Neural progenitor cell (in vitro differentiated cells): ENCODE measurements at places on chromosomes 1 and 21. TPM values are rescaled to one million over a fixed set of nuclear protein-coding genes. Genes with fewer than 3 reads are reported as not detected.

DNA sequence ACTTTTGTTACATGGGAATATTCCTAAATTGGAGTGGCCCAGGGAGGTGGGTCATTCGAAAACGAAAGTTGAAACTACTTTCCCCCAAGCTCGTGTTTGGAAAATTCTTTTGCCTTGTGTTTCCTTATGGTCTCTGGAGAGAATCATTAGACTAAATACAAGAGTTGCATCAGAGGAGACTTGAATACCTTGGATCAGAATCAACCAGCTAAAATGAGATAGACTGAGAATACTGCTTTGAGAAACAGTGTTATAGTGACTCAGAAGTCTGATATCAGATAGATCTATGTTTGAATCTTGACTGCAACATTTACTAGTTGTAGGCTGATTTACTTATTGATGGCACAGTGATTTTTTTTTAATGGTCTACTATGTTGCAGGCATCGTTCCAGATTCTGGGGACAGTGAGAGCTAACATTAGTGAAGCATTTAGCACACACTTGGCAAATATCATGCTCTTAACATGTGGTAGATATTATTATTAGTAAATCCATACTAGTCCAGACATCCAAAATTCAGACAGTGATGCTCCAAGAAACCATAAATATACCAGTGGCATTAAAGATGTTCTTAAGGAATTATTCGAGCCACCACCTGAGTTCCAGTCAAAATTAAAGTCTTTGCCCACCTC lies 12.9 kb upstream of the ACTN2 start:
- DNase-seq, result no peak
- H3K4me1 ChIP-seq, result no peaks in the 10 kb centered on the region
- H3K27ac ChIP-seq, result no peak overlapping the region
- H3K4me3 ChIP-seq, result no peak overlapping the region

The ACBD3 gene
- 23.4 and 32.3 TPM in 2 replicates for total RNA-seq

DNA sequence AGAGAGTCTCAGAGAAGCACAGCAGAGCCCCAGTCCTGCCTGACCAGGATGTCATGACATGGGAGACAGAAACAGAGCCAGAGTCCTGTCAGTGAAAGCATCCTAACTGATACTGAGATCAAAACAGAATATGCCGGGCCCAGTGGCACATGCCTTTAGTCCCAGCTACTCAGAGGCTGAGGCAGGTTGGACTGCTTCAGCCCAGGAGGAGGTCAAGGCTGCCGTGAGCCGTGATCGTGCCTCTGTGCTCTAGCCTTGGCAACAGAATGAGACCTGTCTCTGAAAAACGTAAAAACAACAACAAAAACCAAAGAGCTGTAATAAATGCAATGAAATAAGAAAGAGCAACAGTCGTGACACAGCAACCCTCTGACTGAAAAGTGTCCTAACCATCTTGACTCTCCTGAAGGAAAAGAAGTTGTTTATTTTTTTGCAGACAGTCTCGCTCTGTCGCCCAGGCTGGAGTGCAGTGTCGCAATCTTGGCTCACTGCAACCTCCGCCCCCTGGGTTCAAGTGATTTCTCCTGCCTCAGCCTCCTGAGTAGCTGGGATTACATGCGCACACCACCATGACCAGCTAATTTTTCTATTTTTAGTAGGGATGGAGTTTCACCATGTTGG lies 189.2 kb downstream of the SLC45A1 start:
- no peaks in the 10 kb centered on the region for H3K27me3 ChIP-seq
- H3K4me3 ChIP-seq, result no peak overlapping the region
- H3K27ac ChIP-seq, result no peak overlapping the region

- no peaks in the 10 kb centered on the region for H3K27me3 ChIP-seq
- no peak overlapping the region for H3K4me3 ChIP-seq
- H3K27ac ChIP-seq, result no peak overlapping the region
- no peaks in the 10 kb centered on the region for H3K36me3 ChIP-seq
These were observed 42.1 kb downstream of the KIF1B start for GRCh38 chr1:10252508-10252907.

The SH3BGR gene
- 7.5 and 12.2 TPM in 2 replicates for total RNA-seq

The CLCC1 gene
- total RNA-seq, result 19.8 and 23.3 TPM in 2 replicates

DNA sequence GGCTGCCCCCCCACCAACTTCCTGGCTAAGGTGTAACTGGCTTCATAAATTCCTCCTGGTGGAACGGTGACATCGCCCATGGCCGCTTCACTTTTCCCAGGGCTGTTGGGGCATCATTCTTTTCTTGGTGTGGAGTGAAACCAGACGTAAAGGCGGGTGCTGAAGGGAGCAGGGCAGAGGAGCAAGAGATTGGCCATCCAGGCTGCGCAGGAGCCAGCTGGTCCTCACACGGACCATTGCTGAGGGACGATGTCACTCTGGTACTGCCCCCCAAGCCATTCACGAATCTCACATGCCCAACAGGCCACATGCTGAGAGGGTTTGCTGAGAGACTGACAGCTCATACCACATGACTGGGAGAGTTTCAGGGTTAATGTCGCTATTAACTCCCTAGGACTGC lies 10.5 kb upstream of the PKP1 start:
- no peaks in the 10 kb centered on the region for H3K4me1 ChIP-seq
- no peaks in the 10 kb centered on the region for H3K36me3 ChIP-seq
- no peak for DNase-seq

DNA sequence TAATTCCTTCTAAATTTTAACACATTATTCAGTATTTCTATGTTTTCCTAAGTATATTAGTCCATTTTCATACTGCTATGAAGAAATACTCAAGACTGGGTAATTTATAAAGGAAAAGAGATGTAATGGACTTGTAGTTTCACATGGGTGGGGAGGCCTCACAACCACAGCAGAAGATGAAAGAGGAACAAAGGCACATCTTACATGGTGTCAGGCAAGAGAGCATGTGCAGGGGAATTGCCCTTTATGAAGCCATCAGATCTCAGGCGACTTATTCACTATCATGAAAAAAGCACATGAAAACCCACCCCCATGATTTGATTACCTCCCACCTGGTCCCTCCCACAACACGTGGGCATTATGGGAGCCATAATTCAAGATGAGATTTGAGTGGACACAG lies 15.6 kb downstream of the GBP5 start:
- H3K4me1 ChIP-seq, result peaks cover 5% of the 10 kb centered on the region
- no peaks in the 10 kb centered on the region for H3K27me3 ChIP-seq
- H3K36me3 ChIP-seq, result no peaks in the 10 kb centered on the region

DNA sequence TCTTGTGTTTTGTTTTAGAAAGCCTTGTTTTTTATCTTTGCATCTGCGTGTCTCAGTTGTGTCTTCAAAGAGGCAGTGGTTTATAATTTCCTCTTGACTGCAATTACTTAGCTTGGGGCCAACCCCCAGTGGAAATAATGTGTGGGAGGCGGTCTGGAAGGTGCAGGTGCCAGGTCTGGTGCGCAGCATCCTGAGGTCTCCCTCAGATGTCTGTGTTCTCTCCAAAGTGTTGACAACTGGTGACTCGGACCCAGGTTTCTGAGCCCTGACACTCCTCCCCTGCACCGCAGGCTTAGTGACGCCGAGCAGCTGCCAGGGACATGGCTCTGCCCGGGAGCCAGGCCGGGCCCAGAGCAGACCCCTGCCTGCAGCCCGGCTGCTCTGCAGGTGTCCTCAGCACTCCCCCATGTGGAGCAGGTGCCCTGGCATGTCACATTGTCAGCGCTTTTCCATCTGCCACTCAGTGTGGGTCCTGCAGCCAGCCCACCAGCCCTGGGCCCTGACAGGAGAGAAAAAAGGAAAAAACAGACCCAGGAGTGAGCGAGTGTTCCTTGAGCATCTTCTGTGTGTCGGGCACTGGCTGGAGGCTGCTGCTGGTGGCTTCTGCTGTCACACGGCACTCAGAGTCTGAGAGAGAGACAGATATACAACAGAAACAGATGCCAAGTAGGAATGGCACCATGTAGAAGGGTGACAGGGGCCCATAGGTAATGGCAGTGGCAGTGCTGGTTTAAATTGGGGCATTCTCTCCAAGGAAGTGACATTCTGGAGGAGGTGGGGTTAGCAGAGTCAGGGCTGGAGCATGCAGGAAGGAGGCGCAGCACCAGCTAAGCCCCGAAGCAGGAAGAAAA lies 24.8 kb upstream of the SELENON start:
- H3K27ac ChIP-seq, result no peak overlapping the region
- H3K27me3 ChIP-seq, result no peaks in the 10 kb centered on the region
- peaks cover 43% of the 10 kb centered on the region for H3K4me1 ChIP-seq
- H3K36me3 ChIP-seq, result no peaks in the 10 kb centered on the region
- H3K4me3 ChIP-seq, result no peak overlapping the region

DNA sequence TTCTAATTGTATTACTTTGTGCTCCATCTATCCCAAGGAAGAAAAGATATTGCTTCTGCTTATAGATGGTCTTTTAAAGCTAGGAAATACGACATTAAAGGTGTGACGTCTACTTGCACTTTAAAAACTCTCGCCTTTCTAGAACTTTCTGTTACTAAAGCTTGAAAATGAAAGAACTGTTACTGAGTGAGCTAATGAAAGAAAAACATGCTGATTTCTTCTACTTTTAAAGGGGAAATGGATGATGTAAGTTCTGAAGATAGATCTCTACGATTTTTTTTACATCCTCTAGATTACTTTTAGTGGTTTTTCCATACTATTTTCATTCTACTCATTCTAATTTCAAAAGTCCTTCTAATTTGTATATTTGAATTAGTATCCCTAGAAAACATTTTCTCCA lies 387.5 kb downstream of the USP25 start:
- no peaks in the 10 kb centered on the region for H3K27me3 ChIP-seq
- no peaks in the 10 kb centered on the region for H3K4me1 ChIP-seq
- no peak for DNase-seq

- no peak for DNase-seq
- peaks cover 8% of the 10 kb centered on the region for H3K4me1 ChIP-seq
- H3K27me3 ChIP-seq, result no peaks in the 10 kb centered on the region
- no peak overlapping the region for H3K27ac ChIP-seq
- H3K36me3 ChIP-seq, result no peaks in the 10 kb centered on the region
These were observed 336.6 kb downstream of the USH2A start for GRCh38 chr1:216086678-216087077.

DNA sequence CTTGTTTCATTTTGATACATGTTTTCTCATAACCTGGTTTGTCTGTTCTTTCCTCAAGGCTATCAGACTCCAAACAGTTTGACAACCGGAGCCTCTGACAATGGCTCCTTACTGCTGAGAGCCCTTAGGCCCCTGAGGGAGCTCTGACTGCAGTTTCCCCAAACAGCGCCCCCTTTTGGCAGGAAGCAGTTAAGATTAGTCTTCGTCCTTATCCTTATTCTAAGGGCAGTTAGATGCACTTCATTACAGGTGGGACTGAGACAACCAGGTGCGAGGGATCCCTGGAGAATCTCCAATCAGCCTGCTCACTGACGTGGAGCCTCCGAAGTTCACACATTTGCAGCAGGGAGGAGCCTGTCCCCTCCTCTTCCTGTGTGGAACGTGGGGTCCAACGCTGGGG lies 393.1 kb downstream of the BRINP3 start:
- no peaks in the 10 kb centered on the region for H3K27me3 ChIP-seq
- no peaks in the 10 kb centered on the region for H3K36me3 ChIP-seq
- peak; percentile 60 for DNase-seq

The PPCS gene
- total RNA-seq, result 43.1 and 63.3 TPM in 2 replicates

DNA sequence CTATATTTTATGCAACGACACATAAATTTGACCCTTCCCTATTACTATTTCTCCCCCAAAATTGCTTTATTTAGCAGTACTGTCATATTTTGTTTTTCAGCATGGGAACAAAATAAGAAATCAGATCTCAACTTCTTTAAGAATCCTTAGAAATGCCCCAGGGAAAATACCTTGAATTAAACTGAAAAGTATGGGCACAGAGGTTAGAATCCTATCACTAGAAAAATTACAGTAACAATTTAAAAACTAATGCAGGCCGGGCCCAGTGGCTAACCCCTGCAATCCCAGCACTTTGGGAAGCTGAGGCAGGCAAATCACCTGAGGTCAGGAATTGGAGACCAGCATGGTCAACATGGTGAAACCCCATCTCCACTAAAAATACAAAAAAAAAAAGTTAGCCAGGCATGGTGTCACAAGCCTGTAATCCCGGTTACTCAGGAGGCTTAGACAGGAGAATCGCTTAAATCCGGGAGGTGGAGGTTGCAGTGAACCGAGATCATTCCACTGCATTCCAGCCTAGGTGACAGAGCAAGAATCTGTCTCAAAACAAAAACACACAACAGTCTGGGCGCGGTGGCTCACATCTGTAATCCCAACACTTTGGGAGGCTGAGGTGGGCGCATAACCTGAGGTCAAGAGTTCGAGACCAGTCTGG lies 51.4 kb downstream of the GNB1 start:
- H3K4me3 ChIP-seq, result no peak overlapping the region
- H3K36me3 ChIP-seq, result peaks cover 3% of the 10 kb centered on the region
- H3K27me3 ChIP-seq, result no peaks in the 10 kb centered on the region
- H3K27ac ChIP-seq, result no peak overlapping the region

DNA sequence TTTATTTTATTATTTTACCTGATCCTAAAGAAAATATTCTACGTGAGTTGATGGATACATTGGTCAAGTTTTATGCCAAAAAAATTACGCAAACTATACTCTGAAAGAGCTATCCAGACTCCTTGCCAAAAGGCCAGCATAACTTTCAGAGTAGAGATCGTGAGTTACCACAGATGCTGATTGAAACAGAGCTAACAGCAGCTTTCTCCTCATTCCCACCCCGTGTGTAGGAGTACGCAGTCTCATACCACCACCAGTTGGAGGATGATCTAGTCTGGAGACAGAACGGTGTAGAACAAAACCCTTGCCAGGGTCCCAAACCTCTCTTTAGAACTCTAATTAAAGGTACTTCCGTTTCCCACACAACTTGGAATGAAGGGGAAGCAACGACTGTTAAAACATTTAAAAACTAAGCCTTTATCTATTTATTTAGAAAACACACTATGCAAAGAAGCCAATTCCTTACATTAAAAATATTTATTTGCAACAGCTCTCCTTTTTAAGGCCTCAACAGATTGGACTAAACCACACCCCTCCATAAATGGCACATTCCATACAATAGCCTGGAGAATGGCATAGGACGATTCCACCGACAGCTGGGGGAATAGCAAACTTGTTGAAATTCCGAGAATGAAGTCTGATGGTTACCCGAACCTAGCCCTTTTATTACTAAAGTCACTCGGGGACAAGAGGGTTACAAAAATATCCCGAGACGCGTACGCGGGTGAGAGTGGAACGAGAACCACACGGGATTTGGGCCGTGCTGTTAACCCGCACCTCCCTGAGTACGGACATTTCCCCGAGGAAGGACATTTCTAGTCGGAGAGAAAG lies 1.4 kb downstream of the NUCKS1 start:
- peak; percentile 64 for DNase-seq
- peaks cover 40% of the 10 kb centered on the region for H3K4me1 ChIP-seq
- no peaks in the 10 kb centered on the region for H3K27me3 ChIP-seq
- H3K36me3 ChIP-seq, result peaks cover 5% of the 10 kb centered on the region
- H3K4me3 ChIP-seq, result peak overlapping the region; percentile 86

GRCh38 chr21:29206445-29206844 lies 76.0 kb downstream of the MAP3K7CL start:
- DNase-seq, result no peak
- H3K27me3 ChIP-seq, result no peaks in the 10 kb centered on the region
- H3K27ac ChIP-seq, result no peak overlapping the region
- H3K4me3 ChIP-seq, result no peak overlapping the region
- no peaks in the 10 kb centered on the region for H3K36me3 ChIP-seq
- H3K4me1 ChIP-seq, result peaks cover 6% of the 10 kb centered on the region

The ERRFI1 gene
- total RNA-seq, result 35.3 and 44.8 TPM in 2 replicates

GRCh38 chr1:25820247-25821111 lies 725 bp downstream of the MTFR1L start:
- H3K27me3 ChIP-seq, result peaks cover 5% of the 10 kb centered on the region
- DNase-seq, result peak; percentile 76
- H3K4me1 ChIP-seq, result peaks cover 10% of the 10 kb centered on the region
- H3K36me3 ChIP-seq, result no peaks in the 10 kb centered on the region
- H3K4me3 ChIP-seq, result peak overlapping the region; percentile 75
- no peak overlapping the region for H3K27ac ChIP-seq

- no peaks in the 10 kb centered on the region for H3K36me3 ChIP-seq
- H3K4me1 ChIP-seq, result peaks cover 3% of the 10 kb centered on the region
- H3K4me3 ChIP-seq, result peak overlapping the region; percentile 6
- no peak overlapping the region for H3K27ac ChIP-seq
- H3K27me3 ChIP-seq, result no peaks in the 10 kb centered on the region
- peak; percentile 84 for DNase-seq
These were observed 93.9 kb downstream of the ADCY10 start for GRCh38 chr1:167819849-167820683.
